ENCODE measurements at places on chromosomes 12 and 14.

GRCh38 chr12:132404435-132404855 is 75.1 kb upstream of the GALNT9 start:
- no peak for DNase-seq

- DNase-seq, result no peak
These were observed 68.0 kb downstream of the KIF26A start for GRCh38 chr14:104206281-104206904.

DNA sequence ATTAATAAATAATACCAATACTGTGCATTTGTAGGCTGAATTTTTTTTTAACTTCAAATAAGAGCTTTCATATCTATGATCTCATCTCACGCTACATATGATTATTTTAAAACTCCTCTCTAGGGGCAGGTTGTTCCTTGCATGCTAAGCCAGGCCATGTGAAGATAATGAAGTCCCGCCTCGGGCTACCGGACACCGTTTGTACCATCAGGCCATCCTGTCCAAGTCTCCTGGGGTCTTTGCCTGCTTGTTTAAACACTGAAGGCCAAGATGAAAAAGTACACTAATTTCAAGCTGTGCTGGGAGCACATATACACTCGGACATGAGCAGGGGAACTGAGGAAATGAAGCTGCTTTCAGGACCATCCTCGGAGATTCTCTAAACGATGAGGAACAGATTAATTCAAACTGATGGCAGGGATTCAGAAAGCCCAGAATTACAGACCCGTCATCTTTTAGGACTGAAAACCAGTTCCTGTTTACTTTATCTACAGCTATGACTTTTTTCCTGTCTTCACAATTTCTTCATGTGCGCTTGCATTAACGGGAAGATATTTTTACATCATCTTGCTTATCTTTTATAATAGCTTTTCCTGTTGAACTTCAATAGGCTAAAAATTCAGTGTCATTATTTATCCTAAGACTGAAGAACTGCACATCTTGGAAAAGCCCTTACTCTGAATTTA is 6.3 kb upstream of the ABHD12B start:
- no peak for DNase-seq

DNA sequence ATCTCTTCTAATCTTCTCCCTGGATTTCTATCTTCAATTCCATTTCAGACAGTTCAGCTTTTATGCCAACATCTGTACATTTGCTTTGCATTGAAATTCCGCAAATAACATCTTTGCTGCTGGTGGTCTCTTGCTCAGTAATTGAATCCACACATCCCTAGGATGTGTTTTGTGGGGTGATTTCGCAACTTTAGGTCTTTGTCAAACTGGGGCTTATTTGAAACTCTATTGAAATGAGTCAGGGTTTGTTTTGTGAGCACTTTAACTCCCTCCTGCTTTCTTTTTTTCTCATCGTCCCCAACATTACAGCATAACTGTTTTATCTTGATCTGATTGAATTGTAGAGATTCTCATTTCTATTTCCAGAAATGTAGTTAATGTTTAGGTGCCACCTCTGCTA is 404.3 kb downstream of the NPAS3 start:
- no peak for DNase-seq

DNA sequence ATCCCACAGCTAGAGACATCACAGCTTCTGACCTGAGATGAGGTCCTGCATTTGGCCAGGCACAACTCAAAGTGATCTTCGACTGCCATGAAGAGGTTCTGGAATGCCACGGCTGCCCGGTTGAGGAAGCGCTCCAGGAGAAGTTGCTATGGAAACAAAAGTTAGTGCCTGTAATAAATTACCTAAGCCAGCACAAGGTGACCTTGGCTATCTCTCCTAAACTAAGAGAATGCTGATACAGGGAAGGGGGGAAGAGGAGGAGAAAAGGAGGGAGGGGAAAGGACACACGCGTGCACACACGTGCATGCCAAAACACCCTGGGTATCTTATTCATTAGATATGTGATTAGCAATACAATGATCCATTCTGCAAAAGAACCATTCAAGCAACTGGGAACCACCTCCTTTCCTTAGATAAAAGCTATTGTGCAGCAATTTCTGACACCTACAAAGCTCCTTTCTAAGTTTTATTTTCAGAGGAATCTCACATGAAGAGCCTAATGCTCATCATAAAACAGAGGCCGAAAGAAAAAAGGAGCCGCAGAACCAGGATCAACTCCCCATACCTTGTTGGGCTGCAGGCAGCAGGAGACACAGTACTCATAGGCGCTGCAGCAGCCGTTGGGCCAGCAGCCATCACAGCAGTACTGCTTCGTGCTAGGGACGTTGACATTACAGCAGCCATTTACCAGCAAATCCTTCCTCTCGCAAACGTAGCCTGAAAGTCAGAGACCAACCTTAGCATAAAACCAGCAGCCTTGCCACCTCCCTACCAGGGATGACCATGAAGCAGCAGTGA is 17.9 kb downstream of the SPRING1 start:
- DNase-seq, result no peak

GRCh38 chr12:113003636-113004035 is 25.3 kb downstream of the OAS2 start:
- DNase-seq, result no peak

DNA sequence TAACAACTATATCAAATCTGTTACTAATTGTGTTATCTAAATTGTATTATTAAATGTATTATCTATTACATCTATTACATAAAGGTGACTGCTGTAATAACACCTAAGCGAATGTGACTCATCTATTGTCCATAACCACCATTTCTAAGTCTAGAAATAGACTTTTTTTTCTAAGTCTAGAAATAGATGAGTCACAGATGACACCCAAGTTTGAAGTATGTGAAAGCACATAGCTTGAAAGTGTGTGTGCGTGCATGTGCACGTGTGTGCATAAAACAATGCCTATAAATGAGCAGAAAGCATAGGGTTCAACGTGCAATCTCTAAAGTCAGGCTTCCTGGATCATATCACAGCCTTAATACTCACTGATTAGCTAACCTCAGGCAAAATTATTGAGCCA is 451.3 kb upstream of the USP15 start:
- DNase-seq, result no peak

DNA sequence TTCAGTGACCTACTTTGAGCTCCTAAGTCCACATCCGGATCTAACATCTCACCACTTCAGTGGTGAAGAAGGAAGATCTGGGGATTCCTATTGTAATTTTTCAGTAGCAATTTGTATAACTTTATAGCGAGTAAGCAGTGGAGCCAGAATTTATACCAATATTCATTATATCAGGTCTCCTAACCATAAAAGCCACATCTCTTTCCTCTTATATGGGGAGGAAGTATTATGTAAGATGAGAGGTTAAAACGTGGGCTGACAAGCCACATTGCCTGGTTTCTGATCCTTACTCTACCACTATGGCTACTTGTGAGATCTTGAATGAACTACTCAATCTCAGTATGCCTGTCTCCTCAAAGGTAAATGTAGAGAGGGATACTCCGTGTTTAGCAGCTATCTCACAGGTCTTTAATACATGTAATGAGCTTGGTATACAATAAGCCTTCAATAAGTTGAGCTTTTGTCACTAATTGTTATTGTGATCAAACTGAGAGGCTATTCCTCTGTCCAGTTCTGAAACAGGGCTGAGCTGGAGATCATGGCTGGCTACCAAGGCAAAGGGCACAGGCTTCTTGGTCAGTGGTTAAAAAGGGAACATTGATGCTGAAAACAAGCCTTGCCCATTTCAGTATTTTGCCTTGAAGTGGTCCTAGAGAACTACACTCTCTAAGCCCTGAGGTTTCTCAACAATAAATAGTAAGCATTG is 3.3 kb upstream of the TMEM117 start:
- DNase-seq, result no peak

DNA sequence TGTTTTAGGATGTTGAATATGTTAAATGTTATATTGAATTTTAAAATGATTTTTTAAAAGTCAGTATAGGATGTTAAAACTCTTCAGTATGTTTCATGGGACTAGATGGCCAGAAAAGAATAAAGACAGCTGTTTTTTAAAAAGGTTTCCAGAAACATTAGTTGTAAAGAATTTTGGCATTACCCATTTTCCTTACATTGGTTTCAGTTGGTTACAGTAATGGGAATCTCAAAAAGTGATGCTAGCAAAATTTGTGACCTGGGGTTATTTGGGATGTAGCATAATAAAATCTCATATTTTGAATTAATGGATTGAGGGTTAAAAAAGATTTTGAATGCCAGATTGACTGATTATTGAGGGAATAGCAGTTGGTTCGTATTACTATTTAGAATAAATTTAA is 25.3 kb downstream of the EID3 start:
- no peak for DNase-seq

- DNase-seq, result no peak
These were observed 4.3 kb upstream of the BRMS1L start for GRCh38 chr14:35821564-35822411.

GRCh38 chr12:104784592-104784991 is 173.5 kb downstream of the SLC41A2 start:
- DNase-seq, result no peak

- no peak for DNase-seq
These were observed 74.2 kb upstream of the NAP1L1 start for GRCh38 chr12:76158518-76159321.

- DNase-seq, result no peak
These were observed 67.8 kb upstream of the EGLN3 start for GRCh38 chr14:34018564-34019244.

DNA sequence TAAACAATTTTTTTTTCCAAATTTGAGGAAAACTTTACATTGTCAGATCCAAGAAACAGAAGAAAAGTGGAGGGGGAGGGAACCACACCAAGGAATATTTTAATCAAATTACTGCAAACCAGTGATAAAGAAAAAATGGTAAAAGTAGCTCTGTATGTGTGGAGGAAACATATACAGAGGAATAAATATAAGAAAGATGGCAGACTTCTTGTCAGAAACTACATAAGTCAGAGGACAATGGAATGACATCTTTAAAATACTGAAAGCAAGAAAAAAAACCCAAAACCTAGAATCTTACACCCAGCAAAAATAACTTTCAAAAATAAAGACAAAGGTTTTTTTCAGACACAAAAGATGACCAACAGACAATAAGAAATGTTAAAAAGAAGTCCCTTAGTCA is 10.2 kb upstream of the LLPH start:
- no peak for DNase-seq

DNA sequence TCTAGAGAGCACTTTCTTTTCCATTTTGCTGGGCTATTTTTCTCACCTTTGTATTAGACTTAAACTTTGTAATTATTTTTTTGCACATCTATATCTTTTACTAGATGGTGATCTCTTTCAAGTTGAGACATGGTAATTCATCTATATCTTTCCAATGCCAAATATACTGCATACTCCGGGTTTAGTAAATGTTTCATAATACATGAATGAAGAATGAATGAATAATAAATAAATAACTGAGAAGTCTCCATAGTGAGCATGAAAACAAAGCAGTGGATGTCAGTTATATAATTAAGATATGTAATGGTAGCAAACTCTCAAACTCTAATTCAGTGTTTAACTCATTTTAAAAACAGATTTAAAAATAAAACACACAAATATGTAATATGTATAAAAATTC is 342.5 kb upstream of the KITLG start:
- DNase-seq, result no peak

- DNase-seq, result no peak
These were observed 17.7 kb downstream of the NOC4L start for GRCh38 chr12:132161796-132162507.

GRCh38 chr12:108297895-108298760 is 41.0 kb downstream of the CMKLR1 start:
- no peak for DNase-seq

DNA sequence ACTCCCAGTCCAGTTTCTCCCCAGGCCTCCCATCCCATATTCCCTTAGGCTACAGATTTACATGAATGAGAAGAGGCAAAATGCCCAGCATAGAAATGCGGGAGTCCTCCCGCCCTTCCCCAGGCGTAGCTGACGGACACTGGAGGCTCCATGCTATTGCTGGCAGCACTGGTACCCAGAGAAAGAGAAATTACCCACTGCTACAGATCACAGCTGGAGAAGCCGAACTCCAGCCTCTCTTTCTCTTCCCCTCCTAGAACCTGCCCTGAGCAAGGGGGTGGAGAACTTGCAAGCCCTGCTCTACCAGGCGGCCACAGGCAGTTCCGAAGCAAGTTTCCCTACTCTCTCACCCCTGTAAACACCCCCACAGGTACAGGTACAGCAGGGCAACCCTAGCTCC is 3.6 kb downstream of the LTBR start:
- DNase-seq, result no peak

- no peak for DNase-seq
These were observed 155.5 kb downstream of the DACT1 start for GRCh38 chr14:58793131-58793740.
